ENCODE measurements at places on chromosomes 4 and X. TPM values are rescaled to one million over a fixed set of nuclear protein-coding genes. Genes with fewer than 3 reads are reported as not detected.

DNA sequence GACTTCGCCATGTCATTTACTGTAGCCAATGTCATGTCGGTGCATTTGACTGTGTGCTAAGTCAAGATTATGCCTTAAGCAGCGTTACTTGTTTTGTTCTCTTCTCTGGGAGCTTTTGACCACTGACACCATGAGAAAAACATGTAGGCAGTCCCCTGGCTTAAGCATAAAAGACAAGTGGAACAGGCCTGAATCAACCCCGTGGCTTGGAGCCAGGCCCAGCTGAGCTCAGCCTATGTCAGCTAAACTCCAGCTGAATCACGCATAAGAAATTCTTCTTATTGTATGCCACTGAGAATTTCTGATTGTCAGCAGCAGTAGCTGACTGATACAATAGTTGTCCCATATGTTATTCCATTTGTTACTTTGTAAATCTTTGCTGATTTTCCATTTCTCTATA lies 261.9 kb downstream of the CBLL2 start:
- H3K4me1 ChIP-seq = no peaks in the 10 kb centered on the region
- no peaks in the 10 kb centered on the region for H3K36me3 ChIP-seq
- H3K4me3 ChIP-seq = no peak overlapping the region
- no peak for DNase-seq
- H3K27me3 ChIP-seq = no peaks in the 10 kb centered on the region

The SATL1 gene
- not detected for total RNA-seq

DNA sequence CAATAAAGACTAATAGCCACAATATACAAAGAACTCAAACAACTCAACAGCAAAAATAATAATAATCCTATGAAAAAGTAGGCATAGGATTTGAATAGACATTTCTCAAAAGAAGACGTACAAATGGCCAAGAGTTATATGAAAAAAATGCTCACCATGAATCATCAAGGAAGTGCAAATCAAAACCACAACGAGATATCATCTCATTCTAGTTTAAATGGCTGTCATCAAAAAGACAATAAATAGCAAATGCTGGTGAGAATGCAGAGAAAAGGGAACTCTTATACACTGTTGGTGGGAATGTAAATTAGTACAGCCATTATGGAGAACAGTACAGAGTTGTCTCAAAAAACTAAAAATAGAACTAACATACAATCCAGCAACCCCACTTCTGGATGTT lies 18.8 kb downstream of the TLR6 start:
- no peak overlapping the region for H3K27ac ChIP-seq
- no peak overlapping the region for H3K4me3 ChIP-seq
- H3K36me3 ChIP-seq = no peaks in the 10 kb centered on the region
- peaks cover under 1% of the 10 kb centered on the region for H3K4me1 ChIP-seq
- H3K27me3 ChIP-seq = no peaks in the 10 kb centered on the region

DNA sequence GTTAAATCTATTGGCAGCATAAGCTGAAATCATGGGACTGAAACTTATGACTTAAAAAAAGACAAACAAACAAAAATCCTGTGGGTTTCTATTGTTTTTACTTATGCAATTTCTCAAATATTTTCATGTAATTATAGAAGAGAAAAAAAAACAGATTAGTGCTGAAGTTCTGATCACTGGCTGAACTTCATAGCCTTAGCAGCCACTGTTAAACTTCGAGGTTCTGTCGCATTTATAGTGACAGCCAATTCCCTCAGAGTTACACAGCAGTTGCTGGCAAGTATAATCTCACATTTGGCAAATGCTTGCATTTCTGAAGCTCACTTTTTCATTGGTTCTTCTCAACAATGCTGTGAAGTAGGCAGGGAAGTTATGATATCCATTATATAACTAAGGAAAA lies 748.9 kb upstream of the MAGEB2 start:
- no peaks in the 10 kb centered on the region for H3K36me3 ChIP-seq
- H3K4me3 ChIP-seq = no peak overlapping the region
- peak; percentile 13 for DNase-seq
- no peak overlapping the region for H3K27ac ChIP-seq

- H3K27ac ChIP-seq = no peak overlapping the region
- H3K27me3 ChIP-seq = no peaks in the 10 kb centered on the region
- no peak overlapping the region for H3K4me3 ChIP-seq
- no peaks in the 10 kb centered on the region for H3K36me3 ChIP-seq
These were observed 44.0 kb downstream of the ARHGEF6 start for GRCh38 chrX:136736690-136737089.

The MOB1B gene
- total RNA-seq = 28.3 TPM

GRCh38 chr4:26272654-26273615 lies 47.9 kb upstream of the RBPJ start:
- H3K4me1 ChIP-seq = peaks cover 54% of the 10 kb centered on the region
- H3K4me3 ChIP-seq = no peak overlapping the region
- no peak for DNase-seq
- H3K27ac ChIP-seq = no peak overlapping the region

DNA sequence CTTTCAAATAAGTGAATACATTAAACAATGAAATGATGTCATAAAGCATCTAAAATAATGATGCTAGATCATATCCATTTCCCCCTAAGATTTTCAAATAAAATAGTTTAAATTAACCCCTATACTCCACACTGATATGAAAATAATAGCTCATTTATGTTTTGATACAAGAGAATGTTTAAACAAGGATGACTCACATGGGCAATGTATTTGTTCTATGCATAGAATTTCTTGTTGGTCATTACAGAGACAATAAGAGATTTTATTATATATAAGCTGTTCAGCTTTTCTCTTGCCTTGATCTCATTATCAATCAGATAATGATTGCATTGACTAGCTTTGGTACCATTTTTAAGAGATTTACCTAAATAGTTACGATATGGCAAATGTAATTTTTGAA lies 411.7 kb downstream of the ARHGAP24 start:
- no peaks in the 10 kb centered on the region for H3K36me3 ChIP-seq
- H3K4me3 ChIP-seq = no peak overlapping the region
- H3K27me3 ChIP-seq = no peaks in the 10 kb centered on the region
- DNase-seq = no peak
- no peak overlapping the region for H3K27ac ChIP-seq

The SLC4A4 gene
- 17.0 TPM for total RNA-seq

DNA sequence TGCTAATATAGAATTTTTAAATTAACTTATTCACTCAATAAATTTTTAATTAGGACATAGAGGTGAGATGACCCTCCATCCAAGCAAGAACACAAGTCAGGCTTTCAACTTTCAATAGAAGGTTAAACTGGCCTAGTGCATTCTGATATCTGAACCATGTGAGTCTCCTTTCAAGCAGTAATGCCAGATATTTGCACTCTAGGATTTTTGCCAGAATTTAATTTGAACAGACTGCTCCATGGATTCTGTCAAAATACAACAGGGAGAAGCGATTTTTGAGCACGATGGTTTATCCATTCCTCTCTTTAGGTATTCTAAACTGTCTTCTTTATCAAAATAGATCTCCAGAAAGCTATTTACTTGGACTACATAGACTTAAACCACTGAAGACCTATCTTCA lies 72.0 kb upstream of the DCLK2 start:
- no peaks in the 10 kb centered on the region for H3K36me3 ChIP-seq
- H3K4me3 ChIP-seq = no peak overlapping the region
- peak; percentile 28 for DNase-seq
- no peak overlapping the region for H3K27ac ChIP-seq
- peaks cover 7% of the 10 kb centered on the region for H3K27me3 ChIP-seq
- H3K4me1 ChIP-seq = no peaks in the 10 kb centered on the region

- no peak for DNase-seq
- no peaks in the 10 kb centered on the region for H3K27me3 ChIP-seq
- H3K4me1 ChIP-seq = no peaks in the 10 kb centered on the region
- no peak overlapping the region for H3K4me3 ChIP-seq
These were observed 27.8 kb upstream of the GRPEL1 start for GRCh38 chr4:7095611-7096155.

GRCh38 chr4:106365613-106366012 lies 3.0 kb downstream of the GIMD1 start:
- H3K4me1 ChIP-seq = peaks cover 3% of the 10 kb centered on the region
- H3K27ac ChIP-seq = no peak overlapping the region
- no peak overlapping the region for H3K4me3 ChIP-seq
- no peaks in the 10 kb centered on the region for H3K27me3 ChIP-seq
- no peaks in the 10 kb centered on the region for H3K36me3 ChIP-seq
- no peak for DNase-seq

DNA sequence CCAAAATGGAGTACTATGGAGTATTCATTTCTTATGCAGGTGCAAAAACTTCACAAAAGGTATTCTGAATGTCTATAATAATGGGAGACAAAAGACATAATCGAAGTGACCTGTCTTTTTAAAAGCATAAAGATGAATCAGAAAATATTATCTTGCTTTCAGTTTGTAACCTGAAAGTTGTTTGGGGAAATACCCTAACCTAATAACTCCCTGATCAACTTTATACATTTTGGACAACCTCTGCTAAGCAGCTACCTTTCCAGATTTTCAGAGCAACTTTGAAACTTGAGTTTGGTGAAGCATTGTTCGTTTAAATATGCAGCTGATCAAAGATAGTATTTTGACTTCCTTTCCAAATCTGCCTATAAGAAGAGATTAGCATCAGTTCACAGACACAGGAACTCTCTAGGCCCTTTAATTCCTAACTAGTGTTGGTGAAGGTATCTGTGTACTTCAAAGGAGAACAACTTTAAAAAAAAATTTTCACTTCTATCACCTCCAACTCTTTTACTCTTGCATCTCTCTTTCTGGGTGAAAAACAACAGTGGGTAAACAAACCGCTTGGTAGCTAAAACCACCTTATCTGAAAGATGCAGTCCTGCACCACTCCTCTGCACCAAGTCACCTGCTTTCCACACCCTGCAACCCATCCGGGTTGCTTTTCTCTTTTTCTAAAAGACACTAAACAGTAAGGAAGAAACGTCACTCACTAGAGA lies 26.5 kb downstream of the CD40LG start:
- no peak overlapping the region for H3K27ac ChIP-seq
- no peaks in the 10 kb centered on the region for H3K27me3 ChIP-seq
- no peak for DNase-seq
- H3K36me3 ChIP-seq = no peaks in the 10 kb centered on the region
- H3K4me1 ChIP-seq = no peaks in the 10 kb centered on the region

- no peak overlapping the region for H3K4me3 ChIP-seq
These were observed 33.1 kb downstream of the TET2 start for GRCh38 chr4:105179539-105180401.

DNA sequence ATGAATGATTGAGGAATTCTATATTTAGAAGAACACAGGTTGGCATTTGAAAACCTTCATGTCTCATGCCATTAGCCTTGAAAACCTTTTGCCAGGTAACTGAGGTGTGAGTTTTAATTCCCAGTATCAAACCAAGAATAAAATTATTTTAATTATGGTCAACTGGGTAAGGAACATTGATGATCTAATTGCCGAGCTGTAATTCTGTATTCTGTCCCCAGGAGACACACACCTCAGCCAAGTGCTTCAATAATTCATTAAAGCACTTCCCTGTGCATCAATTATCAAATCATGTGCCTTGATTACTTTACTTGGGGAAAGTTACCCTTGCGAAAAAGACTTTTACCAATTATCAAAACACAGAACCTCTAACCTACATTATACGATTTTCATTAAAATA lies 331.9 kb upstream of the GALNT7 start:
- no peak overlapping the region for H3K4me3 ChIP-seq
- no peaks in the 10 kb centered on the region for H3K4me1 ChIP-seq
- no peaks in the 10 kb centered on the region for H3K36me3 ChIP-seq
- DNase-seq = no peak

GRCh38 chrX:16457239-16457638 lies 192.7 kb upstream of the S100G start:
- DNase-seq = no peak
- no peak overlapping the region for H3K4me3 ChIP-seq
- no peaks in the 10 kb centered on the region for H3K36me3 ChIP-seq
- no peaks in the 10 kb centered on the region for H3K27me3 ChIP-seq
- H3K27ac ChIP-seq = no peak overlapping the region

The NRK gene
- 1.1 TPM for total RNA-seq

The FGF13 gene
- 3.2 TPM for total RNA-seq

DNA sequence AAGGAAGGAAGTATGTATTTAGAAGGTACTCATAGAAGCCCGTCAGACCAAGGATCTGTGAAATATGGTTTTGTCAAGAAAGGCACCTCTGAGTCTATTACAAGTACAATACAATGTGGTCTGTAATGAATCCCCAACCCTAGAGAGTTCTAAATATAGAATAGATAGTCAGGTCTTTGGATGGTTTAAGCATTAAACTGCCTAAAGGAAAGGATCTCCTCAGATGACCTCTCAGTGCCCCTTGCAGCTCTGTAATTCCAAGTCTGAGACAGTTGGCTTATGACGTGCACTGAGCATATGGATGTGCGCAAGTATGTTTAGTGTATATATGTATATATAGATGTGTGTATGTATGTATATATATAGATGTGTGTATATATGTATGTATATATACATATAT lies 62.0 kb downstream of the CCSER1 start:
- no peaks in the 10 kb centered on the region for H3K36me3 ChIP-seq
- DNase-seq = no peak
- H3K27me3 ChIP-seq = no peaks in the 10 kb centered on the region
- H3K4me3 ChIP-seq = no peak overlapping the region

The PTCHD1 gene
- total RNA-seq = 0.81 TPM

GRCh38 chr4:2823671-2824328 lies 19.8 kb upstream of the ADD1 start:
- no peak overlapping the region for H3K27ac ChIP-seq
- no peak for DNase-seq
- H3K4me3 ChIP-seq = no peak overlapping the region

The NUP62CL gene
- total RNA-seq = 2.3 TPM

The XAGE1A gene
- total RNA-seq = not detected

GRCh38 chrX:132737743-132738142 lies 220.7 kb downstream of the HS6ST2 start:
- H3K4me3 ChIP-seq = no peak overlapping the region
- H3K27ac ChIP-seq = no peak overlapping the region
- no peak for DNase-seq
- H3K36me3 ChIP-seq = no peaks in the 10 kb centered on the region
- H3K27me3 ChIP-seq = no peaks in the 10 kb centered on the region

The TLR10 gene
- total RNA-seq = 0.15 TPM

DNA sequence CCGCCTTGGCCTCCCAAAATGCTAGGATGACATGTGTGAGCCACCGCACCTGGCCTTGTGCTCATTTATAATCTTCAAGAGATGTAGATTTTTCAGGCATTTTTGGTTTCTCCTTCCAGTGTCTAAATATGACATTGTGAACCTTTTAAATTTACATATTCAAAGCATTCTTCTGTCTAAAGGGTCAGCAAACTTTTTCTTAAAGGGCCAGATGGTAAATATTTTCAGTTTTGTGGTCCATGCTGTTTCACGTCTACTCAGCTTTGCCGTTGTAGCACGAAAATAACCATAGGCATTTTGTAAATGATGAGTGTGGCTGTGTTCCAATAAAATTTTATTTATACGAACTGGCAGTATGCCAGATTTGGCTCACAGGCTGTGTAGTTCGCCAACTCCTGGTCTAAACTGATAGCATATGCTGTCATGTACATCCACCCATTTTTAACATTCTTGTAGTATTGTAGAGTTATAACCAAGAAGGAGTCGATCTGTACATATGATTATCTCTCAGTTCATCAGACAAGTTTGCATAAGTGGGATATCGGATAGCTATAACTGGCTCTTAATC lies 12.7 kb upstream of the GCNA start:
- H3K27ac ChIP-seq = no peak overlapping the region
- DNase-seq = no peak
- H3K27me3 ChIP-seq = no peaks in the 10 kb centered on the region
- H3K4me1 ChIP-seq = no peaks in the 10 kb centered on the region
